ENCODE measurements at places on chromosomes 1 and 21.

- DNase-seq, result no peak
Observed at GRCh38 chr21:34846601-34847112, 177.9 kb downstream of the CLIC6 start.

DNA sequence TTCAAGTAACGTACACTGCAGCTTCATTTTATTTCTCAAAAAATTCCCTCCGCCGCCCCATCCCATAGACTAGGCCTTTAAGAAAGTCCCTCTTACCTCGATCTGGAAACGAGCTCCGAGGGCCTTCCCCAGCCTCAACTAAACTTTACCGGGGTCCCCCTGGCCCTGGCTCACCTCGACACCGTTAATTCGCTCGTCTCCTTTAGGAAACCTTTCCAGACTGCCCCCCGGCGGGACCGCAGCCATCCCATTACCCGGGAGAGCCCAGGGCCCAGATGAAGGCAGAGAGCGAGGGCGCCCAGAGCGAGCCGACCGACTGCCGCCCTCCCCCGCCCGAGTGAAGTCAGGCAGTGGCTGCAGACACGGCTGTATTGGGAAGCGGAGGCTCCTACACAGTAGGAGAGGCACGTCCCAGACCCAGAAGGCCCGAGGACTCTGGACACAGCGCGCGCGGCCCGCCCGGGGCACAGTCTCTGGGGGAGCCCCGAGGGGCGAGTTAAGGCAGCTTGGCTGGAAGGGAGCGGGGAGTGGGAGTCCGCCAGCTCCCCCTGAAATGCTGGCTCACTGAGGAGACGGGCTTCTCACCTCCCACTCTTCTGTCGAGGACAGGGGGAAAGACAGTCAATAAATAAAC, 14.6 kb downstream of the SEMA6C start:
- no peak for DNase-seq

- no peak for DNase-seq
Observed at GRCh38 chr1:171345536-171345935, 31.6 kb downstream of the FMO4 start.

DNA sequence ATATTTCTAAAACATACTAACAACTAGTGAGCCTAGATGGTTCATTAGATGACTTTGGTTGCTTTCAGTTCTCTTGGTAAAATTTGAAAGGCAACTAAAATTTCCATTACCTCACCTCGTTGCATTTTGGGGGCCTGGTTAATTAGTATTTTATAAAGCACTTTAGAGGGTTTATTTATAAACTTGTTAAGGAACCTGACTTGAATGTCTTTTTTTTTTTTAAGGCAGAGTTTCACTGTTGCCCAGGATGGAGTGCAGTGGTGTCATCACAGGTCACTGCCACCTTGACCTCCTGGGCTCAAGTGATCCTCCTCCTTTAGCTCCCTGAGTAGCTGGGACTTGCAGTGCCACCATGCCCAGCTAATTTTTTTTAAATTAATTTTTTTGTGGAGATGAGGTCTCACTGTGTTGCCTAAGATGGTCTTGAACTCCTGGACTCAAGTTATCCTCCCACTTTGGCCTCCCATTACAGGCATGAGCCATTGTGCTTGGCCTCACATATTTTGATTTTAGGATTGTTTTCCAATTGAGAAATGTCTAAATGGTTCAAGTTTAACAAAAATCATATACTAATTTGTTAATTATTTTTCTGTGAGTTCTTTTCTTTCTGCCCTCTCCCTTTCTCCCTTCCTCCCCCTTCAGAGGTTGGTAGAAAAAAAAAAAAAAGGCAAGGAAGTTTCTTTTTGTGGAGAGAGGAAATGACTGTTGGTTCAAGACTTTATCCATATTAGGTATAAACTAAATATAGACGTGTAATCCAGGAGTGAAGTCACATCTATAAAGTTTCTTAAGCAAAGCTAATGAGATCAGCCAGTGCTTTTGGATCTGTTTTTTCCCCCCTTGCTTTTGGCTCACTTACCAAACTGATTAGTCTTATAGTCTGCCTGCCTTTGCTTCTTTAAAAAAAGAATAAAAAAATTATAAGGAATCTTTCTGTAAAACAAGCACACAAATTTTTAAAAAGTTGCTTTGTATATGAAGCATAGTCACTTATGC, 24.7 kb downstream of the CLIC4 start:
- DNase-seq, result no peak

DNA sequence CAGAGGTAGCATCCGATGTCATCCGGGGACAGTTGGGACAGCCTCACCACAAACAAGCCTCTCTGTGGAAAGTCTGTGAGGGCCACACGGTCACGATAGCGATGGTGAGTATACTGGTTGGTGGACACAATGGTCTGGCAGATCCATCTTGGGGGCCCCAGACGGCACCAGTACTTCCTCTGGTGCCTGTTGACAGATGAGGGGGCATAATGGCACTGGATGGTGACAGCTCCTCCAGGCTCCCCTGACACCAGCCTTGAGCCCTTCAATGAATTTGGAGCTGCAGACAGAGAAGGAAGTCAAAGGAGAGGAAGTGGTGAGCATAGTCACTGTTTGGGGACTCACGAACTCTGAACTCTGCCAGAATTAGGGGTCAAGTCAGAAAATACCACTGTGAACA, 8.0 kb downstream of the FCAMR start:
- no peak for DNase-seq

GRCh38 chr21:19013916-19014315, 610.3 kb upstream of the TMPRSS15 start:
- no peak for DNase-seq

- no peak for DNase-seq
Observed at GRCh38 chr1:17118706-17119075, 560 bp downstream of the PADI2 start.

GRCh38 chr1:94527447-94528031, 14.0 kb downstream of the F3 start:
- no peak for DNase-seq

GRCh38 chr1:1883092-1883873, 7.6 kb downstream of the GNB1 start:
- DNase-seq, result no peak

GRCh38 chr1:8787218-8787617, 30.2 kb downstream of the RERE start:
- no peak for DNase-seq

GRCh38 chr1:157487096-157487495, 65.2 kb downstream of the FCRL5 start:
- DNase-seq, result no peak

- DNase-seq, result no peak
Observed at GRCh38 chr1:100230765-100231164, 18.9 kb downstream of the DBT start.

DNA sequence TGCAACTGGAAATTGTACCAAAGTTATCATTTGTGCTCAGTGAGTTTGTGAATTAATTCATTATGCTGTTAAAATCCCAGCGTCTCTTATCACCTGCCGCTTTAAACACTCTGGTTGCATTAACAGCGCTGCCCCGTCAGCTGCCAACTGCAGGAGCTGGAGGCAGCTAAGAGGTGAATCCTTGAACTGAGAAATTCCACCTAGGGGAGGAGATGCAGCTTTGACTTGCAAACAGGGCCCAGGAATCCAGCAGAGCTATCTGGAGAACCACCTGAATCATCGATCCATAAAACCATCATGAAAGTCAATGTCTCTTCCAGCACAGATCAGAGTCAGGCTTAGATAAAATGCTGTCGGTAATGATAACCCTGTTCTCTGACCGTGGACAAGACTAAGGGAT, 140.7 kb upstream of the PTBP2 start:
- DNase-seq, result no peak

DNA sequence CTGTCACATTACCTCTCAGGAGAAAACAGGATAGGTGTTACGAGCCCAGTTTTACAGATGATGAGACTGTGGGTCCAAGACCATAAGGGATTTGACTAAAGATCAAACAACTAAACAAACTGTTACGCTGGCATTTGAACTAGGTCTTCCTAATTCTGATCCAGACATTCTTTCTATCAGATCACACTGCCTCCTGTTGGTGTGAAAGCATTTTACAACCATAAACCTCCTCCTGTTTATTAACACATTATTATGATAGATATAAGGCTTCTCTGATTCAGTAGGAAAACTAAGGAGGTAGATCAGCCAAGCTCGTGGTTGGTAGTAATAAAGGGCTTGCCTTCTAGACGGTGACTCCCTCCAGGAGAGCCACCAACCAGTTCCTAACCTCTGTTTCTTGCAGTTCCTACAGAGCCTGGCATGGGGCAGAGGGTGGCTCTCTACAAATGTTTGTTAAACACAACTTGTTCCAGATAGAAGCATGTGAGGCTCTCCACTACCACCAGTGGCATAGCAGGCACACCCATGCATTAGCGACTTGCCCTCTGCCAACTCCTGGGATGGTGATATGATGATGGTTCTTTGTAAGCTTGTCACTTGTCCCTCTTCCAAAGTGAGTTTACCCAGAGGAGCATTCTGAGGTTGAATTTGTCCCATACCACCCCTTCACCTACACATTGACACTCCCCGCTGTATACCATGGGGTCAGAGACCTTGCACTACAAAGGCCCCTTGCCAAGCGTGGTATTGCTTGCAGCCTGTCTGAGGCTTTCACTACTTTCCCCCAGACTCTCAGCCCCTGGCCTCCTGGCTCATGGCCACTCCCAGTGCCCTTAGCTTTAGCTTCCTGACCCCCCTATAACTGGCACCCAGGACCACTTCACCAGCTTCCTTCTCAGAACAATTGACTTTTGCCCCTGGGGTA, 96.4 kb upstream of the HOOK1 start:
- DNase-seq, result no peak

- DNase-seq, result no peak
Observed at GRCh38 chr1:92404661-92405060, 82.1 kb downstream of the GFI1 start.

- DNase-seq, result no peak
Observed at GRCh38 chr21:37623183-37623582, 256.6 kb downstream of the DYRK1A start.

- no peak for DNase-seq
Observed at GRCh38 chr1:51636764-51637522, 20.1 kb downstream of the OSBPL9 start.

GRCh38 chr1:160032165-160032820, 503 bp upstream of the PIGM start:
- DNase-seq, result no peak

- DNase-seq, result no peak
Observed at GRCh38 chr1:189212606-189213005, 1265.1 kb downstream of the BRINP3 start.

DNA sequence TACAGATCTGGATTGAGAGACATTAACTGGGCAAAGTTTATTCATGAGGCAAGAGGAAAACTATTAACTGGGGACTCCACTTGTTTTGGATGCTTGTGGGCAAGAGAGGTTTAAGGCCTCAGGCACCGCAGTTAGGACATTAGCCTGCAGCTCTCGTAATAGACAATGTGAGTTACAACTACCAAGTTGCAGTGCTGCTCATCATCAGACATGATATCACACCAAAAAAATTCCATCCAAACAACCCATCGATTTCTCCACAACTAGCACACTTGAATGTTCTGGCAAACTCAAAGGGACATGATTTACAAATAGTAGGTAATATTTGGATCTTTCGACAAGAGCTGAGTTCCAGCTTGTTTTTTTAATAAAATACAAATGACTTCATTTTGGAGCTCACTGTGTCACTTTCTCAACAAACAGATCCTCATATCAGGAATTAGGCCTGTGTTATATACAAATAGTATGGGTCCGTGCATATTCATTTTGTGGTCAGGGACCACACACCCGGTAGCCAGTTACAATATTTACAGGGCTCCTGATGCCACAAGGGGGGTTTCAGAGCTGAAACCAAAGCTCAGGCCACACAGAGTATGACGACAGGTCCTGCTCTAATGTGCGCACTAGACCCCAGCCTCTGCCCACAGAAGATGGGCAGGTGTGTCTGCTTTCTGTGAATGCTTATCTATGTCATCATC, 128.0 kb downstream of the TGFBR3 start:
- no peak for DNase-seq

DNA sequence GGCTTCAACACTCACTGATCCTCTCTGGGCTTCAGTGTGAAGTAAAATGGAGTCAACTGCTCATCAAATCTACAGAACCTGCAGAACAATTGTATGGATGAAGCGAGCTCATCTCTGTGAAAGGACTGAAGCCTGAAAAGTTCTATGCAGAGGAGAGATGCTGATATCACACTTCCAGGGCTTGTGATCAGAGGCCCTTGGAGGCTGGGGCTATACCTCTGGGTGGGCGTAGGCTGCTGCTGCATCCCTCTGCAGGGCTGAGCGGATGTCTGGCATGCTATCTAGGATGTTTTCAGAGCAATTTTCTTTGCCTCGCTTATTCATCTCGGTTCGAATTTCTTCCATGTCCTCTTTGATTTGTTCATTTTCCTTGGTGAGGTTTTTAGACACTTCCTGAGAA, 17.6 kb downstream of the OLFML2B start:
- DNase-seq, result no peak

- DNase-seq, result no peak
Observed at GRCh38 chr1:66291531-66291864, 242.5 kb upstream of the SGIP1 start.

- no peak for DNase-seq
Observed at GRCh38 chr1:89735479-89735878, 85.4 kb upstream of the LRRC8D start.

DNA sequence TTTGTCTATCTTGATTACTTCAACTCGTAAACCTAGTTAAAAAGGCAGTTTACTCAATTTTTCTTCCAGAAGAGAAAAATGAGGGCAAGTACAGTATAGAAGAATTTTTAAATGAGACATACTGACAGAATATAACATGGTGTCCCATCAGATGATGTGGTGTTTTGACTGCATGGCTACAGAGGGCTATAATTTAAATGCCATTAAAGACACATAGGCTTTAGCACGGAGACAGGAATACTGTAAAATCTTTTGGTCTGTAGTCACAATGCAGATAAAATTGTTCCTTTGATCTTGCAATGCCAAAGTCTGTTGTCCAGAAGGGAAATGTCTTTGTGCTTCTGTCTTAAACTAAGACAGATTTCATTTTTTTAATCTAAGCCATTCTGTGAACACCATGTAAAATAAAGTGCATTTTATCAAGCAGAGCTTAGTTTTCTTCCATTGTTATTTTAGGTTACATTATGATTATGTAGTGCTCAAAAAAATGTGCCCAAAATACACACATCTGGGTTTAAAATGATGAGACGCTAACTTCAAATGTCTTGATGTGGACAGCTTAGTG, 249.6 kb downstream of the PTPRC start:
- DNase-seq, result no peak

Measured in stimulated activated CD4-positive, alpha-beta T cell treated with anti-CD3 and anti-CD28 coated beads, Interleukin-4, amount 100 ng/mL, for 4 hours (primary cell).